Midbrain (tissue), 1 donor: ENCODE measurements at places on chromosomes 12 and 14.

- no peak for DNase-seq
Observed at GRCh38 chr14:97311411-97311810, 514.2 kb downstream of the VRK1 start.

DNA sequence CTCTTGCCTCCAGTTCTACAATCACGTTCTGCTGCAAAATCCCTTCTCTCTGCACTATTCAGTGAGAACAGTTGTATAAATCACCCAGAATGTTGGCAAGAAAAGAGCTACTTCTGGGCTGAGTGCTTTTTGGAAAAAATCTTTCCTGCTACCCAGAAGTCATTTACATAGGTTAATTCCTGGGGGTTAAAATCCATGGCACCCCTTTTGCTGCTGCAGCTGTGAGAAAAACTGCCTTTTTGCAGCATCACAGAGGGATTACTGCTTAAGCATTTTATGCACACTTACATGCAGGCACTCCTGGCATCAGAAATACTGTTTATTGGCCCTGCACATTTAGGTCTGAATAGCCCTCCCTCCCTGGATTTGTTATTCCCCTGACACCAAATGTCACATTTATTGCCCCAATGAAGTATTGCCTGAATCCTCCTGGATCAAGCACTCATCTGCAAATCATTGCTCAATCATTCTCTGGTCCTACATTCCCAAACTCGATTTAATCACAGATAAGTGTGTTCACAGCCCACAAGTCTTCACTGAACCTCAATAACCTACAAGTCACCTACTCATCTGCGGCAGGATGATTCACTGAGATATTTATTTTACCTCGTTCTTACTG, 43.1 kb upstream of the CCDC196 start:
- DNase-seq = no peak

GRCh38 chr14:95577067-95577800, 42.4 kb downstream of the GLRX5 start:
- DNase-seq = no peak

DNA sequence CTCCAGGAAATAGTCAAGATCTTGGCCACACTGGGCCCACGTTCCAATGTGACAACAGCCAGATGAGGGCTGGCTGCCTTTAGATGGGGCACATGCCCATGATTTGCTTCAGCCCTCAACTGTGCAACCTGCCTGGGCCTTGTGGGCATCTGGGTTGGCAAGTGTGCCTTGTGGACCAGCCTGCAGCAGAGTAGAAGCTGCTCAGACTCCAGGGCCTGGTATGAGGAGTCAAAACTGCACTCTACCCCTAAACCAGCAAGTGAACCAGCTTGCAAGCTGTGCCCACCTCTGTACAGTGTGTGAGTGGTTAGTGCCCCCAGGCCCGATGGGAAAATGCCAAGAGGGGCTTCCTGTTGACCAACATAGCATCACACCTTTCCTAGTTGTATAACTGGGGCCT, 17.9 kb downstream of the PHETA1 start:
- no peak for DNase-seq

DNA sequence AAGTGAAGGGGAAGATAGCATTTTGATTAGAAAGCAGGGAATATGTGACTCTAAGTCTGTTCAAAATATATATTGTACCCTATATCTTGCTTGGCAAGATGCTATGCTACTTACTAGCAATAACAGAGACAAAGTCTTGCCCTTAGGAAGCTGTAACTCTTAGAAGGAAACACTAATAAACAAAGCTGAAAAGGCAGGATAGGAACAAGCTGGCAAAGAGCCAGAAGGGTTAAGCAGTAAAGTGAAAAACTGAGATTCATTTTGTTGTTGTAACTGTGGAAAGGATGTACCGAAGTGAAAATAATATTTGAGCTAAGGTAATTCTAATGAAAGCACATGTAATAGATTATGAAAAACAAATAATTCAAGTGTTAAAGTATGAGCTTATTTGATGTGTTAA, 527.1 kb upstream of the FLRT2 start:
- no peak for DNase-seq

GRCh38 chr12:111330800-111331752, 37.8 kb downstream of the PHETA1 start:
- DNase-seq = no peak

DNA sequence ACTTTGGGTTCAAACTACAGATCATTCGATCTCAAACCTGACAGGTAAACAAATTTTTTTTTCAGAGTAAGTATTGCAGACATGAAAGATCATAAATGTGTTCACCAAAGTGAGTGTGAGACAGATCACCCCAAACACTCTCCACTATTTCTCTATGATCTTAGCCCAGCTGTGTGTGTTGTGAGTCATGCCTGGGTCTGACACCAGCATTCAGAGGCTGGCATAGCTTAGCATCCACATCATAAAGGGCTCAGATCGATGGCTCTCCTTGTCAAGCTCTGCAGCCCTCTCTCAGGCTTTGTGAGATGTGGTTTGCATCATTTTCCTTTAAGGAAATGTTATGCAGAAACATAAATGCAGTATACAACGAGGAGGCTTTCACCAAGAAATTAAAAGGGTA, 164.9 kb downstream of the ETV6 start:
- DNase-seq = peak; percentile 39

GRCh38 chr12:75322464-75322863, 7.7 kb downstream of the CAPS2 start:
- DNase-seq = no peak

GRCh38 chr12:46101485-46101869, 111.1 kb upstream of the SCAF11 start:
- DNase-seq = no peak

- no peak for DNase-seq
Observed at GRCh38 chr12:20409607-20410377, 41.5 kb downstream of the PDE3A start.

GRCh38 chr14:55977392-55978150, 140.6 kb upstream of the PELI2 start:
- peak; percentile 59 for DNase-seq

- no peak for DNase-seq
Observed at GRCh38 chr14:36690311-36691040, 28.8 kb downstream of the PAX9 start.

DNA sequence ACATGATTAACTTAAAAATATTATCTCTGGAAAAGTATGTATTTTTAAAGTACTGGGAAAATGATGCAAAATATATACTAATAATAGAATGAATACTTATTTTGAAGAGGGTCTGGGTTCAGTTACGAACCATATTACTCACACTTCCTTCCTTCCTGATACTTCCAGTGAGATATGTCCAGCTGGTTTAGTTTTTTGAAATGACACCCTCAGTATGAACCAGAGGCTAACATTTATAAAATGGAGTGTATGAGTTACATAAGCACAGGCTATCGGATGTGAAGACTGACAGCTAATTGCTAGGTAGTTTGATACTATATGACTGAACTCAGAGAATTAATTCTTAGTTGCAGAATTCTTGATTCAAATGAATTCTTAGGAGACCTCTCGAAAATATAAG, 122.9 kb downstream of the OTOGL start:
- no peak for DNase-seq

DNA sequence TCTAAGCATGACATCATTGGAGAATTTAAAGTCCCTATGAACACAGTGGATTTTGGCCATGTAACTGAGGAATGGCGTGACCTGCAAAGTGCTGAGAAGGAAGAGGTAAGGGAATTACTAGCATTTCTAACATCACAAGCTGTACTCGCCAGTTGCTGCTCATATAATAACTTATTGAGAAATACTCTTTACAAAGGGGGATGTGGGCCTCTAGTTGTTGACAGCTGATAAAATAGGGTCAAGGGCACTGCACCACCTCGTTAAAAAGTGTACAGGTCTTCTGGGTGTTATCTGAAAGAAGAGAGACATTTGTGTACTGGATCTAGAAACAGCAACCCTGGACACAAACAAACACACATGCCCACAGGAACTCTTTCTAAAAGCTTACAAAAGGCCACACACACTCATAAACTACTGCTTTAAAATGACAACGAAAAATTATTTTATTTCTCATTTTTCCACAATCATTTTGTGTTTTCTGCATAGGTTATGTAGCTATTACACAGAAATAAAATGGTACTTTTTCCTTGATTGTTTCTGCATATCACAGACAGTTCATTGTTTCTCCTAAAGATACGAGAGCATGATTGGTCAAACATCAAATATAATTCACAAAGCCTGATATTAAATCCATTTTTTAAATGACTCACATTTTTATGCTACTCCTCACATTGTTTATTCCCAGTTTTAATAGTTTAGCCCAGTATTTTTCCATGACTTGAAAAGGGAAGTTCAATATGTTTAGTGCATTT, 391.1 kb downstream of the PAWR start:
- no peak for DNase-seq

- DNase-seq = no peak
Observed at GRCh38 chr14:32259368-32260013, 56.4 kb upstream of the RNU6-8 start.

DNA sequence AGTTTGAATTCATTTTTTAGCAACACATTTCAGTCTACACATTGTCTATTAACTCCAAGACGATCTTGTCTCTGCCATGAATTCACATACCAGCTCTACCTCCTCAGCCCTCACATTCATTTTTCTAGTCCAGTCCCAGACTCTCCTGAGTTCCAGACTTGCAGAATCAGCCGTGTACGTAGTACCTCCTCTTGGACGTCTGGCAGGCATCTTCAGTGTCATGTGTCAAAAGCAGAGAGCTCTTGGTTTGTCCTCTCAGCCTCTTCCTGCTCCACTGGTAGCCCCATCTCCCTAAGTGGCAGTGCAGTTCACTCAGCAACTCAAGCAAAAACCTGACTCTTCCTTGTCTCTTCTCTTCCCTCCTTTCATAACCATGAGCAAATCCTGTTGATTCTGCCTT, 14.5 kb upstream of the TCTN2 start:
- no peak for DNase-seq

DNA sequence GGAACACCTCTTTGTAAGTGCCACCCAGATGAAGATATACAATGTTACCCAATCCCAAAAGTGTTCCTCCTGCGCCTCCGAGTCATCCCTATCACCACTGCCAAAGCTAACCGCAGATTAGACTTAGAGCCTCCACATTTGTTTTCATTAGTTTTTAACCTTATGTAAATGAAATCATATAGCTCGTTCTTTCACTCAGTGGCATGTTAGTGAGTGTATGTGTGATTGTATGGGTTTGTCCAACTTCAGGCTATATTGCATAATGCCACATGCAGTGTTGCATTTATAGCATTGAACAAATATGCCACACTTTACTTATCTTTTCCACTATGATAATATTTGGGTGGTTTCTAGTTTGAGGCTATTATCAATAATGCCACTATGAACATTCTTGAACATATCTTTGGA, 18.0 kb downstream of the MAP1LC3B2 start:
- no peak for DNase-seq

DNA sequence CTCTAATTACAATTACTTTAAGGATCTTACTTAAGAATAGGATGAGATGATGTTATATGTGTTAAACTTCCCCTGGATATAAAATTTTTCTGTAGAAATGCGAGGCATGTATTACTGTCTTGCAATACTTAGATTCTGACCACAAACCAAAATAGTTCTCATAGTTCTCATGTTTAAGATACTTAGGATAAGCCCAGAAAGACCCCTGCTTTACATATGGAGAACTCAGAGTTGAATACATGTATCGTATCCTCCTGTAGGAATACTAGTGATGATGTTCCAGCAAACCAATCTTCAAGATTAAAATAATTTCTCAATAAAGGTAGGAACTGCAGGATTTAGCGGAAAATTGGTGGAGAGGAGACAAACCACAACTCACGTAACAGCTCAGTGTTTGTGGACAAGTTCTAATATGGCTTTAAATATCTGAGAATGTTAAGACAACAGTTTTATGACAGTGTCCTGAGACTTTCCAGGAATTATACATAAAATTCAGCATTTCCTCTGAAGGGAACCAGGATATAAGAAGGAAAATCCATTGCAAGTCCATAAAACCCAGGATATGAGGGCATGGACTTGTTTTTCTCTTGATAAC, 114.7 kb upstream of the CRY1 start:
- no peak for DNase-seq

- DNase-seq = no peak
Observed at GRCh38 chr12:130839770-130840404, 837 bp upstream of the STX2 start.

- DNase-seq = peak; percentile 37
Observed at GRCh38 chr12:110846615-110847566, at the start of gene CCDC63. CCDC63 (plus strand) TSS chr12:110846987; CDS start chr12:110852955, 5,968 bp downstream.

DNA sequence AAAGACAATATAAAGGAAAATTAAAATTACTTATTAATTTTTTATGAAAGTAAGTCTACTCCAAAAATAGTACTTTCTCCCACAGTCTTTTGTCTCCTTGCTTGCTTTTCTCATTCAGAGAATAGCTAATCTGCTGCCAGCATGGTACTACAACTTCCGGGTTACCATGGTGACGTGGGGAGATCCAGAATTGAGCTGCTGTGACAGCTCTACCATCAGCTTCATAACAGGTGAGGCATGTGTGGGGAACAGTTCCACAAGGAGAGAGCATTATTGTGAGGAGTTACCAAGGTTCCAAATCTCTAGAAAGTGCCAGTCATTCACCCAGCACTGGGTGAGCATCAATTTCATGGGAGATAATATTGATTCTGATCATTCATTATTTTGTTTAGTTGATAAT, 197.8 kb downstream of the PTPRO start:
- no peak for DNase-seq

- no peak for DNase-seq
Observed at GRCh38 chr12:51240971-51241370, 2.3 kb downstream of the DAZAP2 start.

DNA sequence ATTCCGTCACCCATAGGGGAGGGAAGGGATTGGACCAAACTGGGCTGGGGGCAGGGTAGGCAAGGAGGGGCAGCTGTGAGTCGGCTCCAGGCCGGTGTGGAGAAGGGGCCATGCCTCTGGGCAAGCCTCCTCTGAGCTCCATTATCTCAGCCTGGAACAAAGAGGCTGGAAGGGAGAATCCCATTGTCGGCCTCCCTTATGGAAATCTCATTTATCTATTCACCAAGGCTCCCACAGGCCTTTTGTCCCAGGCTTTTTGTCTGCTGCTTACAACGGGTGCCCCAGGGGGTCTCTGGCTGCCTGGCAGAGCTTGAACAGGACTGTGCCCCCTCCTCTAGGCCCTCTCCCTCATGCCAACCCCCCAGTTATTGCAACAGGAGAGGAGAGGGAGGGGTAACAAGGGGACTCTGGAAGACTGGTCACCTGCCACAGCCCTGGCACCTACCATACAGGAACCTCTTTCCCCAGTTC, 19.5 kb downstream of the FIGNL2 start:
- no peak for DNase-seq

DNA sequence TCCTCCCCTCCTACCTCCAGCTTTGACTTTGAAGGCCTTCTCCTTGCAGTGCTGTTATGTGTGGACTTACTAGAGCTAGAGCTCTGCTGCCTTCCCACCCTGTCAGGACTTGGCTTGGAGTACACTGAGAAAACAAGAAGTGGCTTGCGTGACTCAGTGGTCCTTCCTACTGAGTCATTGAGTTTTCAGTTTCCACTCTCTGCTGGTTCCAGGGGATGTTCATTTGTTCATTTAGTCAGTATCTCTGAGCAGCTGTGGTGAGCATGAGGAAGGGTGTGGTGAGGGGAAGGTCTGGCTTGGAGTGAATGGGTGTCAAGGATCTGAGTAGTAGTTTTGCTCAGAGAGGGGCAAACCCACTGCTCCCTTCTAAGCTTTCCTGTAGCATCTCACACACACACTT, 17.2 kb upstream of the ELK3 start:
- DNase-seq = no peak
